ENCODE measurements at places on chromosomes 3 and 15. TPM values are rescaled to one million over a fixed set of nuclear protein-coding genes. Genes with fewer than 3 reads are reported as not detected.

Gene MAP6D1
- 0.73 TPM for total RNA-seq

Gene C3orf70
- 1.1 TPM for total RNA-seq

Gene RAD51
- total RNA-seq: 4.0 TPM

Gene ANKRD63
- total RNA-seq: not detected

Gene PLSCR5
- total RNA-seq: not detected

Gene SEMA6D
- total RNA-seq: 0.59 TPM

Gene NRG4
- not detected for total RNA-seq

Gene TGM4
- total RNA-seq: under 0.01 TPM

Gene P2RY13
- not detected for total RNA-seq

Gene CPN2
- total RNA-seq: not detected

Gene NR1I2
- total RNA-seq: not detected

Gene SYNM
- 2.2 TPM for total RNA-seq

Gene RUBCN
- total RNA-seq: 12.5 TPM

Gene GOLGA6L7
- total RNA-seq: not detected
